ENCODE measurements at places on chromosomes 16 and 17.
A peak's percentile ranks its signal among the peaks of the same experiment; 100 is the strongest.

DNA sequence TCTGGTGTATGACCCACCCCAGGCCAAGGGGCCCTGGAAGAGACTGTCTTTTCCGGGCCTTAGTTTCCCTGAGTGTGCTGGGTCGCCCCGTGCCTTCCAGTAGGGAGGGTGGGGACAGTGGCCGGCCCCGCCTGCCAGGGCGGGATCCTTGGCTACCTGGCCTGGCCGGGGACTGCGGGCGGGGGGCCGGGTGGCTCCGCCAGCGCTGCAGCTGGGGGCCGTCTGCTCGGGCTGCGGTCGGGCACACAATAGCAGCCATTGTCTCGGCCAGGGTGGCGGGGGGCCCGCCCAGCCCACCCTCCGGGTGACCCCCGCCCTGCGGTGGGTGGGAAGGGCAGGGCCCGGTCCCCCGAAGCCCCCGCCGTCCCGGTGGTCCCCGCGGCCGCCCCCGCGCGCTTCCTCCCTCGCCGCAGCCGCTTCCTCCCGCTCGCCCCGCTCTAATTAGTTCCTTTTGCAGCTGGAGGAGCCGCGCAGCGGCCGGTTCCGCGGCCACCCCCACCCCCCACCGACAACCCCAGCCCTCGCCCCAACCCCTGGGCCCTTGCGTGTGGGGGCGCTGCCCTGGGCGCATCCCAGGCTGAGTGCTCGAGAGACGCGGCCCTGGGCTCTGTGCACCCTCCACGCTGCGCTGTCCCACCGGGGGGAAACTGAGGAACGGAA is 11.6 kb downstream of the GLIS2 start:
- no peak for DNase-seq

DNA sequence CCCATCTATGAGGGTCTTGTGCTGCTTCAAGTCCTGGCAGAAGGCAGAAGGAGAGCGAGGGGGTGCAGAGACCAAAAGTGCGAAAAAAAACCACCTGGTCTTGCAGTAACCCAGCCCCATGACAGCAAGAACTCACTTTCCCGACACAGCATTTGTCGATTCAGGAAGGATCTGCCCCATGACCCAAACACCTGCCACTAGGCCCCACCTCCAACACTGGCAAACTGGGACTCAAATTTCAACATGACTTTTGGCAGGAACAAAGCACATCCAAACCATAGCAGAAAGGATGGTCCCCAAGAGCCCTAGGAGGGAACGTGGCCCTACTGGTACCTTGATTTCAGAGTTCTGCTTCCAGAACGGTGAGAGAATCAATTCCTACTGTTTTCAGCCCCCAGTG is 34.7 kb upstream of the KLHDC4 start:
- no peak for DNase-seq

GRCh38 chr16:79392081-79392480 is 208.5 kb downstream of the MAF start:
- DNase-seq = no peak

DNA sequence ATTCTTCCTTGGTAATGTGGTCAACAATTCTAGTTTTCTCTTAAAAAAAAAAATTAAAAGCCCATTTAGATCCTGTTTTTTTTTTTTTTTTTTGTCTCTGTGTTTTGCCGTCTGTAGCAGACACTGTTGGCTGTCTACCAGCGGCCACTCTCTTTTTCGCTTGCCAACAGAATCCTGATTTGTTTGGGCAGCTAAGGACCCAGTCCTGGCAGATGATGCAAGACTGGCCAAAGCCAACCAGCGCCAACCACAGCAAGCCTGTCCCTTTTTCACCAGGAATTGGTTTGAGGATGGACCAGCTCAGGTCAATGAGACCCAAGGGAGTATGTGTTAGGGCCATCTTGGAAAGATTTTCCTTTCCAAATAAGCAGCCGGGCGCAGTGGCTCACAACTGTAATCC is 28.2 kb downstream of the ST3GAL2 start:
- no peak for DNase-seq

- DNase-seq = no peak
Observed at GRCh38 chr17:7284911-7285310, 3.4 kb downstream of the SLC2A4 start.

DNA sequence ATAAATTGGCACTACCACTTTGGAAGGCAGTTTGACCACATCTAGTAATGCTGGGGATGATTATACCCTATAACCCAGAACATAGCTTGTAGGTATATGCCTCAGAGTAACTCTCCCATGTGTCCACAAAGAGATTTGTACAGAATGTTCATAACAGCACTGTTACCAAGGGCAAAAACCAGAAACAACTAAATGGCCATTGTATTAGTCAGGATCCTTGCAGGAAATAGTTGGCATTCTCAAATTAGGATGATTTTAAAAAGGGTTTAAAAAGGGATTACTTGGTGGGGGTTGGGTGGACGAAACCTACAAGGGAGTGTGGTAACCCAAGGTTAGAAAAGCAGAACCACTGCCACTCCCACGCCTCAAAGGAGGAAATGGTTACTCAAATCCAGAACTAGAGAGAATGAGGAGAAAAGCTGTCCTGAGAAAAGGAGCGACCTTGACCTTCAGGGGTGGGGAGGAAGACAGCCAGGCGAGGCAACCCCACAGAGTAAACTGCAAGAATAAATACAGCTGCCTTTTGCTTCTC is 2.1 kb downstream of the CPPED1 start:
- DNase-seq = peak; percentile 12

DNA sequence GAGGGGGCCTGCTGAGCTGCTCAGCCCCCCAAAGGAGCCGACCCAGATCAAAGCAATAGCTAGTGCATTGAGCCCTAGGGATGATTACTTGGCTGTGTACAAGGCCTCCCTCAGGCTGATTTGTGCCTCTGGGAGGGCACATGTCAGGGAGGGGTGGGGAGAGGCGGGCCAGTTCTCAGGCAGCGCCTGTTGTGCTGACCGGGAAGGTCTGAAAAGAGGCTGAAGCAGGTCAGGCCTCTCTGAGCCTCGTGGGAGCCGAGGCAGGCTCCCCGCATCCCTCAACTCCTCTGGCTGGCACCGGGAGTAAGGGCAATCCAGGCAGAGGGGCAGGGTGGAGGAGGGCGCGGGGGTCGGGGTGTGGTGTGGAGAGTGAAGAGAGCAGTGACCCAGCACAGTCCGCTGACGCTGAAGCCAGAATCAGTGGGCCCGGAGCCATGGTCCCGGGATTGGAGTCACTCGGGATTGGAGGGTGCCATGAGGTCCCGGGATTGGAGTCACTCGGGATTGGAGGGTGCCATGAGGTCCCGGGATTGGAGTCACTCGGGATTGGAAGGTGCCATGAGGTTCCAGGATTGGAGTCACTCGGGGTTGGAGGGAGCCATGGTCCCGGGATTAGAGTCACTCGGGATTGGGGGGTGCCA is 3.0 kb downstream of the DCXR start:
- DNase-seq = no peak

GRCh38 chr16:79054211-79054984 is 546.1 kb downstream of the MAF start:
- DNase-seq = no peak

- DNase-seq = no peak
Observed at GRCh38 chr16:84177741-84178073, 9.2 kb downstream of the TAF1C start.

GRCh38 chr17:57442914-57443571 is 186.7 kb downstream of the MSI2 start:
- DNase-seq = peak; percentile 37

GRCh38 chr17:77736199-77736585 is 222.3 kb upstream of the TNRC6C start:
- no peak for DNase-seq

DNA sequence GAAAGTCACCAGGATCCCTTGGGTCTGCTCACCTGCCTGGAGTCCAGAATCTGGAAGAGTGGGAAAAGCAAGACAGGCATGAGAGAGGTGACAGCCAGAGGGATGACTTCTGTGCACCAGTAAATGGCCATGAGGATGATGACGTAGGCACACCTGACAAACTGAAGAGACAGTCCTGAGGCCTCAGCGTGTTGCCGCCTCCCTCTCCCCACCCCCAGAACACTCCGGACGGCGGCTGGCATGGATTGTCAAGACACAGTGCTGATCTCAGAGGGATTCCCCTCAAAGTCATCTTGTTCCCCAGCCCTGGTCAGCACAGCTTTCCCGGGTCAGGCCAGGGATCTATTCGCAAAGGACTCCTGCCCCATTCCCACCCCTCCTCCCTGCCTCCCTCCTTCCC is 6.2 kb downstream of the SLC13A5 start:
- no peak for DNase-seq

- DNase-seq = no peak
Observed at GRCh38 chr17:17055286-17056155, 13.3 kb downstream of the MPRIP start.

DNA sequence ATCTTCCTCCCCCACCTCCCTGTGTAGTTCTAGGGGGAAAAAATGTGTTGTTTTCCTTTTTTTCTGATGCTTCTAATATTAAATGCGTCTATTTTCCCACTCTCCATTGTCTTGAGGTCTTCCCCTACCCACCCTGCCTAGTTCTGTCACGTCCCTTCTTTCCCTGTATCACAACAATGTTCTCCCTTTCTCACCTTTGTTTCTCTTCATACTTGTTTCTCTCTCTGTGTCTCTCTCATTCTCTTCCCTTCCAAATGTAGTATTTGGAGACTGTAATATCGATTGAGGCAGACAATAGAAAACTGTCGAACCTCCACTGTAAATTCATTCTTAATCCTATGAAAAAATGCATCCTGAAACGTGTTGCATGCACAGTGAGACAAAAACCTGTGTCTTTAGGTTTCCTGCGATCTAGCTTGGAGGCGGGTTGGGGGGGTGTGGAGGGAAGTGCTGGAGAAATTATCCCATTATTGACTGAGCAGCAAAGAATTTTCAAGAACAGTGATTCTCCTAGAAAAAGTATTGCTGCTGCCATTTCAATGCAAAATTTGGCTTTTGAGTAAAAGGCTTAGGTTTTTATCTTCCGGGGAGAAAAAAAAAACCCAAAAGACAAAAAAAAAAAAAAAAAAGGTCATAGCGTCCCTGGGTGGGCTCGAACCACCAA is 1.3 kb upstream of the PSMB3 start:
- no peak for DNase-seq

- DNase-seq = no peak
Observed at GRCh38 chr17:28675490-28675889, 13.5 kb downstream of the SUPT6H start.

All from stimulated activated CD4-positive, alpha-beta T cell treated with anti-CD3 and anti-CD28 coated beads, TNF-alpha, amount 100 ng/mL, for 24 hours (primary cell).